Fibroblast of skin of right biceps (primary cell): ENCODE measurements at places on chromosomes 6 and 20.

GRCh38 chr6:64301307-64302236 lies 666.0 kb downstream of the PHF3 start:
- DNase-seq, result no peak

DNA sequence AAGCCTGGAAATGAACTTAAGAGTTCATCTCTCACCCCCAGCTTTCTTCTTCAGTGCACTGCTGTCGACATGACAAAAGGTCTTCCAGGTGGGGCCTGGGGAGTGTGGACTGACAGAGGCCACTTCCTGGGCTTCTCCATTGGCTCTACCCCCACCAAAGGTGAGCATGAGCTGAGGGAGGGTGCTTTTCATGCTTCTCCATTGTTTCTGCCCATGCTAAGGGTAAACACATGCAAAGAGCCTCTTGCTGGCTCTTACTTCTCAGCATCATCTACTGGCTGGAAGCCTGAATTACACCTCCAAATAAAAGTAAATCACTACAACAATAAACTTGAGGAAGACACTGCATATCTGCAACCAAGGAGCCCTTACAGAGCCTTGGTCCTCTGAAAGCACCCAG lies 227.2 kb downstream of the EPM2A start:
- no peak for DNase-seq

DNA sequence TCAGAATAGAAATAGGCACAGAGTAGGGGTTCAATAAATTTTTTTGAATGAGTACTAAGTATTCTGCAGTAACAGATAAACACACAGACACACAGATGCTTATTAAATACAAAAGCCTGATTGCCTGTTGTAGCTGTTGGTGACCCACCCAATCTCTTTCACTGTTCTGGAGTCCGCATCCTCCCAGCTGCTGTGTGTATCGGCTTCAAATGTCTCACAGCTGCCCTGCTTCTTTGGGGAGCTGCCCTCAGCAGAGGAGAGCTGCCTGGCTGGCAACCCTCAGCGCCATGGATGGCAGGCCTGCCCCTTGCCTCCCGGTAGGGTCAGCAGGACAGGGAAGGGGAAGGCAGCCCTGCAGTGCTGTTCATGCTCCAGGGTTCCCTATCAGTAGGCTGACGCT lies 85.9 kb upstream of the PRND start:
- DNase-seq, result no peak

DNA sequence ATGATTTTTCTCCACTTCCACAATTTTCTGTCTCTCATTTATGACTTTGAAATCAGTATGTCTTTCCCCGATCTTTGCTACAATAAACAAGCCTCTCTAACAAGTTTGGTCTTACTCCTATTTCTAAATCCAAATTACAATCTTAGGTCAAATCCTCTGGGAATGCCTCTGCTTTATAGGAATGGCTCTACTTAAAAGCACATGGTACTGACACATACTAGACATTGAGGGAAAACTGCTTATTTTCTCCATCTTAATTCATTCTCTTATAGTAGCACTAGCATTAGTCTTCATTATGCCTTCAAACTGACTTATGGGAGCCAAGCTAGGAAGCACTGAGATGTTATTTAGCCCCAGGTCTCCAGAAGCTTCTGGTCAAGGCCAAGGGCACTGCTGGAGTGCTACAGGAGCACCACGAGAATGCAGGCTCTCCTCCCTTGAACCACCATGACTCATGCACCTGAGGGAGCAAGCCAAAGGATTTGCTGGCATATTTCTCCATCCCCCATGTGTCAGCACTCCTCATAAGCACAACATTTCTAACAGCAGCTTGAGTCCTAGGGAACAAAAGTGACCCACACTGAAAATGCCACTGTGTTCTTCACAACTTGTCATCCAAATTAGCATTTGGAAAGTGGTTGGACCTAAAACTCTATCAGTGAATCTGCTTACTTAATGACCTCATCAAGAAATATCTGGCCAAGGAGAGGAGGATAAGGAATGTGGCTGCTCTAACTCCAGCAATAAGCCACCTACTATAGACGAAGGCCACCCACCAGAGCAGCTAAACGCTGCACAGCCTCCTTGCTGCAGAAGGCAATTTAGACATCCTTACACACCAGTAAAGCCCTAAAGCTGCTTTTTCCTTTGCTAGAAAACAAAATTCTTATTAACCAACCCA lies 156.8 kb upstream of the KCNQ5 start:
- peak; percentile 87 for DNase-seq

GRCh38 chr6:147691446-147691845 lies 183.0 kb downstream of the SAMD5 start:
- no peak for DNase-seq

DNA sequence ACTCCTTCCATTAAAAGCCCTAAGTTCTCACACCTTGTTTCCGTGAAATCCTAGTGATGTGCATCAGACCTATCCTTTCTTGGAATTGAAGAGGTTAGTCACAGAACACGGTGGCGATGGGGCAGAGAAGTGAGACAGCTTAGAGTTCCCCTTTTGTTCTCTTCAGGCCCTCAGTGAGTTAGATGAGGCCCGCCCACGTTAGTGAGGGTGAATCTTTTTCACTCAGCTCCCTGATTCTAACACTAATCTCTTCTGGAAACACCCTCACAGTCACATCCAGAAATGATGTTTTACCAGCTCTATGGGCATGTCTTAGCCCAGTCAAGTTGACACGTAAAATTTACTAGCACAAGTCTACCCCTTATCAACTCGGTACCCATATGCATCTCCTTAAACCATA lies 172.7 kb upstream of the NOX3 start:
- no peak for DNase-seq

GRCh38 chr6:75997696-75998095 lies 74.8 kb downstream of the IMPG1 start:
- DNase-seq, result peak; percentile 12

DNA sequence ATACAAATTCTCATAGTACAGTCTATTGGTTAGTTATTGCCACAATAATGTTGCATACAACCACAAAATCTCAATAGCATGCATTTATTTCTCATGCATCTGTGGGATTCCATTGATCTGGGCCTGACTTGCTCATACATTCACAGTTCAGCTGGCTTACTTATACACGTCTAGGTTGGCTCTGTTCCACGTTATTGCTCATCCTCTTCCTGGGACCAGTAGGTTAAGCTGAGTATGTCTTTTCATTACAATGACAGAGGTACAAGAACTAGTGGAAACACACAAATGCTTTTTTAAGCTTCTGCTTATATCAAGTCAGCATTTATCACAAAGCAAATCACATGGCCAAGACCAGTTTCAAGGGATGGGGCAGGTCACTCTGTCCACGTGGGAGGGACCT lies 485.3 kb upstream of the BTBD3 start:
- peak; percentile 87 for DNase-seq

DNA sequence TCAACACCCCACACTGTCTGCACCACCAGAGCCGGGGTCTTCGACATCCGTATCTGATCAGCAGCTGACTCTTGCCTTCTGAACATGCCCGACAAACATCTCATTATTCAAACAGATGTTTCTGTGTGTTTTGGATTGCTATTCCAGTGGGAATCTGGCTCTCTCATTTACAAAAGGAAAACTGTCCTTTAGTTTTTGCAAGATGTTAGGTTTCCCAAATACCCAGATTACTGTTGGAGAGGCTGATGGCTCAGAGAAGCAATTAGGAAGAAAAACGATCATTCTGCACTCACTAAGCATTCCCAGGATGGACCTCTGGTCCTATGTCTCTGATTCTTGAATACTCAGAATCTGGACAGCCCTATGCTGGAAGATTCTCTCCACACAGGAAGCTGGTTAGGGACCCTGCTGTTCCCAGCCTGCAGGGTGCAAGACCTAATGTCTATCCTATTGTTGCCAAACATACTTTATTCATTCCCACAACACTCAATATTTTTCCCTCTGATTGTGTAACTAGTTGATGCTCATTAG lies 532.9 kb downstream of the CDH26 start:
- DNase-seq, result no peak

GRCh38 chr20:45470262-45470931 lies 844 bp downstream of the WFDC2 start:
- DNase-seq, result no peak

- no peak for DNase-seq
Observed at GRCh38 chr20:21087862-21088540, 18.2 kb downstream of the LINC00237 start.

- no peak for DNase-seq
Observed at GRCh38 chr6:41548841-41549642, 2.9 kb downstream of the FOXP4 start.

DNA sequence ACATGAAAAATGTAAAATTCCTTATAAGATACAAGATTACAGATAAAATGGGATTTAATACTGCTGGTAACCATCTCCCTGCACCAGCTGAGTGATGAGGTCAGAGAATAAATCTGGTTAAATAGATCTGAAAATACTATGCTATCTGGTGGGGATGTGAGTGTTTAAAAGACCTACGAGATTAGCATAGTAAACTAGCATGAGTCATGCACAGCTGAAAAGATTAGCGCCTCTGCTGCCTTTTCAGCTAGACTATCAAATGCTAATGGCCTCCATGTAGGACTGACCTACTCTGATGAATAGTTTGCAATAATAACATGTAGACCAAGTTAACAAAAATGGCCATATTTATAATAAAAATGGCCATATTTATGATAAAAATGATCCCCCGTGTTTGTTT lies 553.3 kb downstream of the C6orf118 start:
- DNase-seq, result peak; percentile 14

DNA sequence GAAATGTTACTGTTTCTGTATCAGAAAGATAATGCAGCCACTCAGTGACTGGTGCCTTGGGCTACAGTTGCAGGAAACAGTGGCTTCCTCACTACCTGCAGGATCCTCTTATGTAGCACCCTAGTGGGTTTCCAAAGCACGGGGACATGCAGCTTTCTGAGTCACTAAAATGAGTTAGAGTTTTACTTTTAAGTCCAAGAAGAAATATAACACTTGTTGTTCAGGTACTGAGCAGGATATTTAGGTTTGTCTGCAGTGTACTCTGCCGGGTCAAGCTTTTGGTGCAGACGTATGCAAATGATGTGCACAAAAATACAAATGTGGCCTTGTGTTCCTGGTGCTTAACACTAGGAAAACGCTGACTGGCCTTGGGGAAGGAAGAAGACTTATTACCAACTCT lies 22.0 kb downstream of the ACSS1 start:
- no peak for DNase-seq

GRCh38 chr6:137044366-137045221 lies at the start of gene IL20RA:
Gene IL20RA (minus strand): TSS chr6:137044965. CDS start chr6:137044728, 237 bp downstream.
- peak; percentile 13 for DNase-seq

- DNase-seq, result no peak
Observed at GRCh38 chr20:50049442-50050026, 63.4 kb downstream of the UBE2V1 start.

- DNase-seq, result peak; percentile 60
Observed at GRCh38 chr6:45442716-45443115, 65.0 kb upstream of the SUPT3H start.

GRCh38 chr6:28767691-28768090 lies 156.1 kb downstream of the TRIM27 start:
- DNase-seq, result no peak

GRCh38 chr6:26087284-26088115 lies at the start of gene HFE:
Gene HFE (plus strand): TSS chr6:26087429. CDS start chr6:26087441, 12 bp downstream.
- DNase-seq, result peak; percentile 68

DNA sequence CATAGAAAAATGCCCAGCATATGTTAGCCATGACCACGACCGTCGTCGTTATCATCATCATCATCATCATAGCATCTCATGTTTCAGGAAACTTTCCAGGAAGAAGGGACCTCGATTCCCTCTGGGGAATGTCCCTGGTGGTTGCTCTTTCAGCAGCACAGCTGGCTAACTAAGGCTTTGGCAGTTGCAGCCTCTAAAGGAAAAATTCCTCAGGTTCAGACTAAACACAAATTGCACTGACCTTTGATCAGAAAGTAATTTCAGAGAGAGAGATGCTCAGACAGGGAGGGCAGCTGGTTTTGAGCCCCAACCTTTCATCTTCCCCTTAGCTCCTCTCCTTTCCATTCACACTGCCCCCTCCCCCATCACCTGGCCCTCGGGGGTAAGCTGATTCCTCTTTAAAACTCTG lies 5.6 kb upstream of the CFB start:
- peak; percentile 28 for DNase-seq

GRCh38 chr20:49392745-49393144 lies 89.7 kb downstream of the KCNB1 start:
- no peak for DNase-seq

DNA sequence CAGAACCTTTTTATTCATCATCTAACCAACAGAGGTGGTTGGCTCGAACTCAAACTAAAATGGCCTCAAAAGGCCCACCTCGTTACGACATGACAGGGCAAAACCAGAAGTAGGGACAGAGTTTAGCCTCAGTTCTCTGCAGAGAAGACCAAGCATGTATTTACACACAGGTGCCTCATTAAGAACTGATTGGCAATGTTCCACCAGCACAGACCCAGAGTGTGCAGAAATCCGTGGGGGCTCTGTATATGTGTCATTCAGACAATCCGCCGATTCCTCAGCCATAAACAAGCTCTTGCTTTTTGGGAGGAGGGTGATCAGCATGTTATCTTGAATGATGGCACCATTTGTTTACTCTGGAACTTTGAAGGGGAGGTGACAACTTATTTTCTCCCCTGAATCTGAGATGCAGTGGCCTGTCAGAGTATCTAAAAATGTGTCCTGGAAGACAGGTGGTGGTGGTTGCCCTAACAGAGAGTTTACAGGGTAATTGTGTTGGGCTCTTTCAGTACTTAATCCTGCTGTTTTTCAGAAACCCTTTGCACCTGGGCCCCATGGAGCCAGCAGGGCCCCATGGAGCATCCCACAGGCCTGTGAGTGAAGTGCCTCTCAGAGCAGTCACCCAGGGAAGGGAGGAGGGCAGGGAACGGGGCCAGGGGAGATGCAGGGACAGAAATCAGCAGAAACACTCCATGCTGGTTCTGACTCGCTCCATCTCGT lies 29.1 kb upstream of the C20orf203 start:
- DNase-seq, result no peak

- no peak for DNase-seq
Observed at GRCh38 chr6:34667481-34668238, 28.9 kb downstream of the ILRUN start.

GRCh38 chr6:158257425-158257759 lies 54.9 kb upstream of the TULP4 start:
- DNase-seq, result no peak

DNA sequence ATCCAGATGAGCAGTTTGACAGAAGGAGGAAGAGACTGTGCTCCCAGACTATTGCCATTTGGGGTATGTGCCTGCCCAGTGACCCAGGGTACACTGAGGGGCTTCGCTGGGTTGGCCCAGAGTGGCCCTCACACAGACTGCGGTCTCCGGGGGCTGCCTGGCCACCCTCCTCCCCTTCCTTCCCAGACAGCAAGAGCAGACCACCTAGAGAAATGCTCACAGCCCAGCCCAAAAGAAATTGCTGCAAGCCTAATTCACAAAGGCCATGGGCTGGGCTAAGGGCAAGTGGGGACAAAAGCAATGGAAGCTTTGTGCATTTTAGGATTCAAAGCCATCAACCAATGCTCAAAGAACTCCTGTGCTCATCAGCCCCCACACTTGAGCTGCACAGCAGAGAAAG lies 277.6 kb downstream of the CDC5L start:
- no peak for DNase-seq

GRCh38 chr6:80528115-80528514 lies 421.6 kb downstream of the BCKDHB start:
- DNase-seq, result peak; percentile 38

DNA sequence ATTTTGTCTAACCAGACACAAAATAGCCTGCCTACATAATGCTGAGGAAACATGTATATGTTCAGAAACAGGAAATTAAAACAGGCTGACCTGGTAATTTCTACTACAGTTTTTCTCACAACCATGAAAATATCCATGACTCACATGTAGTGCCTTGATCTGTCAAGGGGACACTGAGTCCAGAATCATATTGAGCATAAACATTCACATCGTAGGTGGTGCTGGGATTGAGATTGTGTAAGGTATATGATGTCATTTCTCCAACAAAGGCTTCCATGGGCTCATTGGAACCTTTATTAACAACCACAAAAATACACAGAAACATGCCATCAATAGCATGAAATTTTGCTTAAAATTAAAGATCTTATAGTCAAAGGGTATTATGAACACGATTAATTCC lies 80.9 kb downstream of the COL12A1 start:
- DNase-seq, result peak; percentile 41
